ENCODE measurements at places on chromosomes 5 and 9.
A peak's percentile ranks its signal among the peaks of the same experiment; 100 is the strongest.

- DNase-seq: peak; percentile 36
Observed at GRCh38 chr9:134734270-134734669, 92.7 kb downstream of the COL5A1 start.

DNA sequence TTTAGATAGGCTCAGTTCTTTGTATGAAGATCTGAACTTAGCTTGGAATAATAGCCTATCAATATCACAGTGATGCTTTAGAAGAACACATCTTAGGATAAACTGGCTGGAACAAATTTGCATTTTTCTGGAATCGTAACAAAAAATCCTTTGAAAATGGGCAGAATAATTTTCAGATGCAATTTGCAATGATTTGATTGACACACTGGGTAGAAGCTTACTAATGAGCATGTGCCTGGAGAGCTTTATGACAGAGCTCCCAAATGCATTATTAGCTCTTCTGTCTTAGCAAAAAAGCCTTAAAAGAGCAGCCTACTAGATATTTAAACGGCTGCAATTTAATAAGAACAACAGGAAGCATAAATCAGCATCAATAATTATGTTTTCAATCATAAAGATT lies 76.8 kb upstream of the TXNDC8 start:
- no peak for DNase-seq

GRCh38 chr5:131463656-131464055 lies 171.4 kb downstream of the RAPGEF6 start:
- DNase-seq: no peak

GRCh38 chr5:10985721-10986110 lies 224.7 kb upstream of the DAP start:
- DNase-seq: no peak

DNA sequence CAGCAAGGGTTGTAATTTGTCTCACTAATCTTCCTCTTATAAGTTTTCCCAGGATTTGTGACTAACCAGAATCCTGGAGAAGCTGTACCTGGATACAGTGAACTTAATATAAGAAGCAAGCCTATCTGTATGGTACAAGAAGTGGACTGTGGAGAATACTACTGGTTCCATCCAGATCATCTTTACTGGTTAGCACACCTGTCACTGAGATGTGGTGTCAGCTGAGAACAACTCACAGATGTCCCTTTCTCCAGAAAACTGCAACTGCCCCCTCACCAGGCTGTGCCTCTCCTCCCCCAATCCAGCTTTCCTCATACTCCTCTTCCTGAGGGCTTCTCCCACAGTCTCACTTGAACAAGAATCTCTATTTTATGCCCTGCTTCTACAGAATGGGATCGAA lies 4.9 kb downstream of the FBXO10 start:
- DNase-seq: no peak

DNA sequence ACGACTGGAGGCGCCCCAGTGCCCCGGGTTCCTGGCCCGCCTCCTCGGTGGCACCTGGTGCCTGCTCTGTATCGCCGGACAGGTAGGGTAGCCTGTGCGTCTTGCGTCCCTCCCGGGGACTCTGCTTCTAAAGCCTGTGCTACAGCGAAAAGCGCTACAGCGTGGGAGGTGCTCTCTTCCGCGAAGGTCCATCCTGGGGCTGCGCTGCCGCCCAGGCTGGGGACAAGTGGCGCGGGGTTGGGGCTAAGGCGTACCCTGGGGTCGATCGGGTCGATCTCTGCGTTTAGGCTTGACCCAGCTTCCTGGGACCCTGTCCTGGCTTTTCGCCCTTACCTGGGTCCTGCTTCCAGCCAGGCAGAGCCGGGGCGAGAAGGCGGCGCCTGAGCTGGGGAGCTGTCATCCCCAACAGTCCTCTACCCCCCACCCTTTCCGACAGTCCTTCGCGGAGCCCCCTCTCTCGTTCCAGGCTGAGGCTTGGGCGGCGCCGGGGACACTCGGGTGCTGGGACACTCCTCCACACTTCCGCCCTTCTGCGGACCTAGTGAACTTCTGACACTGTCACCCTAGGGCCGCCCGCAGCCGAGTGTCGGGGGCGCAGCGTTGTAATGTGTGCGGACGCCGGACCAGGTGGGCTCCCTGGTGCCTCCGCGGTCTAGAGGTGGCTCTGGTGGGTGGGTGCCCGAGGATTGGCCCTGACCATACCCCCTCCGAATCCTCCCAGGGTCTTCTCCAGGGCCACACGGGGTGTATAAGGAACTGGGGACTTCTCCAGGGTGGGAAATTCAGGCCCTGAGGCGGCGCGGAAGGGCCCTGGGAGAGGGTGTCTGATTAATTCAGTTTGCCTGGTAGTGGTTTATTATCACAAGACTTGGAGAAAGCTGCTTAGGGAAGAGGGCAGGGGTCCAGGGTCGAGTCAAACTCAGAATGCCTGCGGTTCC lies 328.2 kb downstream of the SH3GL2 start:
- DNase-seq: no peak

- no peak for DNase-seq
Observed at GRCh38 chr5:155783246-155783645, 543.7 kb upstream of the SGCD start.

DNA sequence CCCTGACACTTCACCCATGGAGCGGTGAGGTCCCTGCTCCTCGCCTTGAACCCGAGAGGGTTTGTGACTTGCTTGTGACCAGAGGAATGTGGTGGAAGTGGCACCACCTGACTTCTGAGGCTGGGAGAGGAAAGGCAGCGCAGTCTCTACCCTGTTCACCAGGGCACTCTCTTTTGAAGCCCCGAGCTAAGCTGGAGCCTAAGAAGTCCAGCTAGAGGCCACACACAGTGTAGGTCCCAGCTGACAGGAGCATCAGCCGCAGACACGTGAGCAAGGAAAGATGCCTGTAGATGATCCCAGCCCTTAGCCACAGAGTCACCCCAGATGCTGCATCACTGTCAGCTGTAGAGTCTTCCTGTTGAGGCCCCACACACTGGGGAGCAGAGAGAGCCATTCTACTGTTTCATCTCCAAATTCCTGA lies 1.7 kb upstream of the ANGPTL2 start:
- no peak for DNase-seq

DNA sequence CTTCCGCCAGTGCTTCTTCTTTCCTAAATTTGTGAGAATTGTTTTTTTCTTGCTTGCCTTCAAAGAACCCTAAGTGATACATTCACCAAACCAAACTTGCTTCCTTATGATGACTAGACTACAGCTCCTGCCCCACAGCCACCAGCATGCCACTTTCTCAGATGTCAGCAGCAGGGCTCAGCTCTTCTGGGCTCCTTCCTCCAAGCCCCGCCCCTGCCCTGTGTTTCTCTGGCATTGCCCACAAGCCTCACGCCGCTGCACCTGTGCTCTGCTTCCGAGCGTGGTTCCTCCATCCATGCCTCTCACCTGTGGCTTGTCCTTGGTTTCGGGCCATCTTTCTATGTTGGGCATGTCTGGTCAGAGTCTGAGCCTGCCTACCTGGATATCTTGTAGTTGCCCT lies 10.6 kb downstream of the UNC5A start:
- no peak for DNase-seq

GRCh38 chr5:177378884-177379883 lies 5.0 kb upstream of the SLC34A1 start:
- DNase-seq: peak; percentile 97

GRCh38 chr5:32726086-32726557 lies 15.0 kb downstream of the NPR3 start:
- no peak for DNase-seq

DNA sequence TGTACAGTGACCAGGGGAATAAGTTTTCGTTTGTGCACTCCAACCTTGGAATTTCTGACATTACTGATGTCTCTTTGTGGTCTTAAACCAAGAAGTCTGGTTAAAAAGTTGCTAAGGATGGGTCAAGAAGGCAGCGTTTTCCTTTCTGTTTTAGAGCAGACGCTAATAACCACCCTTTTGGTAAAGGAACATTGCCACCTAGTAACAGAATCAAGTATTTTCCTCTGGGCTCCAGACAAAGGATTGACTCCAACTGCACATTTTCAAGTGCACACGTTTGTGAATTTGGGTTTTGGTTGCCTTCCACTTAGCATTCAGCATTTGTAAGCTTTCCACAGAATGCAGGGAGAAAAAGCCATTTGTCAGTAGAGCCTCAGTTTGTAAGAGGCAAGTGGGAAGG lies 22.2 kb upstream of the CEP78 start:
- no peak for DNase-seq

DNA sequence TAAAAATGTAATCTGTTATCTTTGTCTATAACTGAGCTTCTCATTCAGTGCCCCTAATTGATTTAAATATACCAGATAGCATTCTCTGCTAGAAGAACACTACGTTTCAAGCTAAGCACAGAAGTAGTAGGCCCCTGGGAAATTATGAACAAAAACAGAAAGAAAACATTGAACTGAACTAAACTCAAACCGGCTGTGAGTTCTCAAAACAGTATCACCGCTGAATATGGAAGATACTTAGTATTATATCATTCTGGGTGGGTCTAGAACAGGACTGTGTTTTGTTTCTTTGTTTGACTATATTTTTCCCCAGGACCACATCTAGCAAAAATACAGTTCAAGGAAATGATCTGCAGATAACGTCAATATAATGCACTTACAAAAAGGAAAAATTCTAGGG lies 95.1 kb upstream of the HMHB1 start:
- no peak for DNase-seq

DNA sequence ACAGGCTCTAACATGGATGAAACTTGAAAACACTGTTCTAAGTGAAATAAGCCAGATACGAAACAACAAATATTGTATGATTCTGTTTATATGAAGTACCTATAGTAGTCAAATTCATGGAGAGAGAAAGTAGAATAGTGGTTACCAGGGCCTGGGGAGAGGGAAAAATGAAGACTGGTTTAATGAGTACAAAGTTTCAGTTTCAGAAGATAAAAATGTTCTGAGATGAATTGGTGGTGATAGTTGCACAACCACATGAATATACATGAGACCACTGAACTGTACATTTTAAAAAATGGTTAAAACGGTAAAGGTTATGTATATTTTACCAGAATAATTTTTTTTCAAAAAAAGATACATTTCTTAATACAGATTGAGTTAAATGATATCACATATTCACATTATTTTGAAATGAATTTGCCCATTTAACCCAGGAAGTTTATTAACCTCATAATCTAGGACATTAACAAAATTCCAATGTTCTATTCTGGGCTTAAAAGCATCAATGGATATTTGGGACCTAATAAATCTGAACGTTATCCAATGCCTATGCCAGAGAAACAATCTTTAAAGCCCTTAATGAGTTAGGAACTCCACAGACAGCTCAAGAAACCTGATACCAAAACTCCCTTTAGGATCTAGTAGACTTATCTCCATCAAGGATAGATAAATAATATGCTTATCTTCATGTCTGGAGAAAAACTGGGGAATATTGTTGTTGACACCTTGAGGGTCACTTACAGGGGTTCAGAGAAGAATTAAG lies 521.3 kb downstream of the EFNA5 start:
- no peak for DNase-seq

- DNase-seq: no peak
Observed at GRCh38 chr5:135399794-135400542, 937 bp upstream of the MACROH2A1 start.

- DNase-seq: no peak
Observed at GRCh38 chr5:57696825-57697570, 214.4 kb upstream of the ACTBL2 start.

GRCh38 chr5:132765311-132766019 lies 11.6 kb downstream of the SEPTIN8 start:
- no peak for DNase-seq

GRCh38 chr9:3741729-3742128 lies 215.9 kb upstream of the RFX3 start:
- no peak for DNase-seq

DNA sequence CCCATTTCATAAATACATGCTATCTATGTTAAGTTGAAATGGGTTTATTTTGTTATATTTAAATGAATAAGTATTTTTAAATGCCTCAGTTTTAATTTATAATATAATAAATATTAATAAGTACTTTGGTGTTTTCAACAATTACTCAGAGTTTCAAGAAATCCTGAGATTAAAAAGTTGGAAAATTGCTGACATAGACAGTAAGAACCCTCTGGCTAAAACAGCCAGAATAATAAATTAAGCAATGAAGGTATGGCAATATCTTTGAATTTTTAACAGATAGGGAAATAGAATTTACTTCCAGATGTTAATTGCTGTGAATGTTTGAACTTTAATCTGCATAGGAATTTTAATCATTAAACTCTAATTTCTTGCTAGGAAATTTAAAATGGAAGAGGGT lies 83.6 kb downstream of the ZNF622 start:
- DNase-seq: no peak

GRCh38 chr5:122788996-122789395 lies 14.1 kb downstream of the SNX2 start:
- no peak for DNase-seq

DNA sequence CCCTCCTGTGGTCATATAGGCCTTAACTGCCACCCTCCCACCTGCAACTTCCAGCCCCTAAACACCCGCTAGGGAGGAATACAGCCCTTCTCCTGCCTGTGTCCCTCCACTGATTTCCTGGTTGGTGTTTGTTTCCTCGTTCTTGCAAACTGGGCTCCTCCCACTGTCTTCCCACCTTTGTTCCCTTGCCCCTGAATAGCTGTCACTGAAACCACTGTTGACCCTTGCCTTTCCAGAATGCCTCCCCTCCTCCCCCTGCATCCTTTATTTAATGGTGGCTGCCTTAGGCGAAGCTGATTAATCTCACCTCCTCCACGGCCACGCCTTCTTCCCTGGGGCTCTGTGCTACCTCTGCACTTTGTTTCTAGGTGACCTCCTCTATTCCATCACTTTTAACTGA lies 626.7 kb downstream of the BNC2 start:
- no peak for DNase-seq

GRCh38 chr5:139893873-139894272 lies 98.3 kb downstream of the PSD2 start:
- DNase-seq: no peak

- no peak for DNase-seq
Observed at GRCh38 chr5:44412286-44412685, 23.1 kb upstream of the FGF10 start.

GRCh38 chr5:7073666-7074065 lies 322.3 kb upstream of the ADCY2 start:
- no peak for DNase-seq

GRCh38 chr9:127066060-127066850 lies 56.2 kb downstream of the ANGPTL2 start:
- DNase-seq: no peak

DNA sequence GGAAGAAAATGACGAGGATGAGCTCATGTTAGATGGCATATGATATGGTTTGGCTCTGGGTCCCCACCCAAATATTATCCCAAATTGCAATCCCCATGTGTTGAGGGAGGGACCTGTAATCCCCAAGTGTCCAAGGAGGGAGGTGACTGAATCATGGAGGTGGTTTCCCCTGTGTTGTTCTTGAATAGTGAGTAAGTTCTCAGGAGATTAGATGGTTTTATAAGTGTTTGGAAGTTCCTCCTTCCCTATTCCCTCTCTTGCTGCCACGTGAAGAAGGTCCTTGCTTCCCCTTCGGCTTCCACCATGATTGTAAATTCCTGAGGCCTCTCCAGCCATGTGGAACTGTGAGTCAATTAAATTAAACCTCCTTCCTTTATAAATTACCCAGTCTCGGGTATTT lies 10.1 kb downstream of the EDIL3 start:
- no peak for DNase-seq

- DNase-seq: peak; percentile 65
Observed at GRCh38 chr5:13976867-13977830, 32.7 kb upstream of the DNAH5 start.

GRCh38 chr9:99809586-99810319 lies 11.9 kb upstream of the NR4A3 start:
- DNase-seq: no peak

- peak; percentile 86 for DNase-seq
Observed at GRCh38 chr5:177403792-177404640, 3.6 kb upstream of the PFN3 start.

Data from NCI-H460 (cell line).